ENCODE measurements at places on chromosomes 3 and 15. TPM values are rescaled to one million over a fixed set of nuclear protein-coding genes. Genes with fewer than 3 reads are reported as not detected.

Gene ACKR4
- total RNA-seq: not detected

Gene PEX5L
- total RNA-seq: 6.6 TPM

Gene DUOXA2
- total RNA-seq: 0.31 TPM

Gene SAMMSON
- total RNA-seq: 3.8 TPM

Gene POTEB2
- 0.24 TPM for total RNA-seq

Gene SETD2
- 76.7 TPM for total RNA-seq

Gene ATR
- total RNA-seq: 34.9 TPM

Gene RAB6B
- 5.1 TPM for total RNA-seq

Gene CPN2
- total RNA-seq: 1.1 TPM

Gene CLRN1
- 0.79 TPM for total RNA-seq

Data from testis (tissue), 5 donors.